Fibroblast of skin of back (primary cell): ENCODE measurements at places on chromosomes 12 and 14.

DNA sequence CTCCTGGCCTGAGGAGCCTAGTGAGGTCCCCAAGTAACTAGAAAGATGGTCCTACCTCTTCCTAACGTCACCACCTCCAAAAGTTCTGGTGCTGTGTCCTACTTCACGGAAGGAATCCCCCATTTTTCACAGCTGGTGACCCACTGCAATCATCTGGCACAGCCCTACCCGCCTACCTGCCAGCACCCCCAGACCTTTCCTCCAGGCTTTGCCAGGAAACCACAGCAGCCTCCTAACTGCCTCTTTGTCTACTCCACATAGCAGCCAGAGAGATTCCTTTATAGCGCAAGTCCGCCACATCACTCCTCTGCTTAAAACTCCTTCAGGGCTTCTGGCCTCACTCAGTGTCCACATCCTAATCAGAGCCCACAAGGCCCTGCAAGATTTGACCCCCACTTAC lies 13.4 kb upstream of the FLVCR2 start:
- no peak for DNase-seq

DNA sequence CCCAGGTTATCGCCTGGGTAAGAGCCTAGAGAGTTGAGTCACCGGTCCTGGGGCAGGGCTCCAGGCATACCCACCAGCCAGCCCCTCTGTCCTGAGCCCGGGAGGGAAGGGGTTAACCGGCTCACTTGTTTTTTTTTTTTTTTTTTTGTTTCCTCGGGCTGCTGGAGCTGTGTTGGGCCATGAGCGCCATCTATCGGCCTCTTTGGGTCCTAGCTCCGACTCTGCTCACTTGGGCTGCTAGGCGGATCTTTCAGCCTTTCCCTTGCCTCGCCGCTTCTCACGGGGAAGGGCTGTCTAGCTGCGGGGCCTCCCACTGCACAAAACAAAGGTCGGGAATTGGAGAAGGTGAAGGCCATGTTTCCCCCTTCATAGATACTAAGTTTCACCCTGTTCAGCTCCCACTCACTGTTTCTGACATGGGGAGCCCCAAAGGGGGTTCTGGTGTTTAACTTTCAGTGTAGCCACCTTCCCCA lies 2.8 kb upstream of the SMUG1 start:
- peak; percentile 79 for DNase-seq

- DNase-seq = no peak
These were observed 341.2 kb upstream of the NAV3 start for GRCh38 chr12:77489331-77489970.

DNA sequence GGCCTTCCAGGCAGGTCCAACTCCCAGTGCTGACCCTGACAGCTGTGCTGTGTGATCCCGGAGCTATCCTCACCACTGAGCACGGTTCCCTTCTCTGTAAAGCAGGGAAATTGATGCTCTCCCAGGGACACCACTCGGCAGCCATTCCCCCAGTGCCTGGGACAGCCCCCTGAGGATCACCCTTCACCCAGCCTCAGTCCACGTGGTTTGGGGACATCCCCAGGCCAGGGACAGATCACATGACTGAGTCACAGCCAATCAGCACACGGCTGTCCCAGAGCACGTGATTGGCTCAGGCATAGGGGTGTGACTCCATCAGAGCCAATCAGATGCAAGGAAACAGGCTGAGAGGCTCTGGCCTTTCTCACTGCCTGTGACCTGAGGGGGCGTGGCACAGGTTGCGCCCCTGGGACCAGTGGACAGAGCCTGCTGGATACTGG lies 68.8 kb upstream of the SFSWAP start:
- DNase-seq = no peak

- DNase-seq = no peak
These were observed 3.8 kb downstream of the FAM181A start for GRCh38 chr14:93930989-93931307.

DNA sequence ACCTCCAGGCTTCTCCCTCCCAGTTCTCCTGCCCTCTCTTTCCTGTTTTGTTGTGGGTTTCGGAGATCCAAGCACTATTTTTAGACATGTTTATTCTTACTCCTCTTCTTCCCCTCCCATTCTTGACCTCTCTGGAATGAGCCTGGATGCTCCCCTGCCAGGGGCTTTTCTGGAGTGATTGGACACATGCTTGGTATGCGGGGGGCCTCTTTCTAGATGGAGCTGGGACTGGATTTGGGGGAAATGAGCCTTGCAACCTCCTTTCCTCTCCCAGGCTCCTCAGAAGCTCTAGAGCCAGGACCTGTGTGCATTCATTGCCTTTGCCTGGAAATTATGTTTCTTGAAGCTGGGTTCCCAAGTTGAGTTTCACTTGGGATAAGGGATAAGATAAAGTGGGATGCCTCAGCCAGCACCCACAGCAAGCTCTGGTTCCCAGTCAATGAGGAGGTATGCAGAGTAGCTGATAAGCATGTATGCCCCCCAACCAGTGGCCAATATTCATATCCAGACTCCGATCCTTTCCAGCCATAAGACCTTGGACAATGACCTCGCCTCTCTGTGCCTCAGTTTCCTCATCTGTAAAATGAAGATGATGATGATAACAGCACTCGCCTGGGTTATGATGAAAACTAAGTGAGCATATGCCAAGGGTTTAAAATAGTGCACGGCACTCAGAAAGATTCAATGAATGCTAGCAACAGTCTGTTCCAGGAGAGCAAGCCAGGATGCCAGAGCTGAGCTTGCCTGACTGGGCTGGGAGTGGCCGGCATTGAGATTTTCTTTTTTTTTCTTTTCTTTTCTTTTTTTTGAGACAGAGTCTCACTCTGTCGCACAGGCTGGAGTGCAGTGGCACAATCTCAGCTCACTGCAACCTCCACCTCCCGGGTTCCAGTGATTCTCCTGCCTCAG lies 97.8 kb downstream of the SCARB1 start:
- DNase-seq = peak; percentile 31

GRCh38 chr12:45348311-45348710 lies 132.4 kb downstream of the ANO6 start:
- no peak for DNase-seq

DNA sequence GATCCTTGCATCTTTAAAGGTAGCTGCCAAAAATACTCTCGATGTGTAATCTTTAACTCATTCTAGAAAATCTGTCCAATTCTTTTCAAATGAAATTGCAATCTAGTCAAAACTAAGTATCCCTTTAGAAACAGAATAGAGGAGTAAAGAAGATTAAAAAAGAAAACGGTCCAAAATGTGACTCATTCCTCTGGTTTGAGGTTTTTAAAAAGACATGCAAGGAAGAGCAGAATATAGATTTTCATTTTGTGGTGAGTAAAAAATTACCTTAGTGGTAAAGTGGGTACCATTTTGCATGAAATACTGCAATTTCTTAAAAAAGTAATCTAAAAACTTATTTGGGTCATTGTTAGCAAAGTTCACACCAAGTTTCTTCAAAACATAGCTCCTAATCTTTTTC lies 108.4 kb downstream of the BRMS1L start:
- no peak for DNase-seq

GRCh38 chr12:6843118-6843902 lies 2.6 kb downstream of the GNB3 start:
- DNase-seq = no peak

DNA sequence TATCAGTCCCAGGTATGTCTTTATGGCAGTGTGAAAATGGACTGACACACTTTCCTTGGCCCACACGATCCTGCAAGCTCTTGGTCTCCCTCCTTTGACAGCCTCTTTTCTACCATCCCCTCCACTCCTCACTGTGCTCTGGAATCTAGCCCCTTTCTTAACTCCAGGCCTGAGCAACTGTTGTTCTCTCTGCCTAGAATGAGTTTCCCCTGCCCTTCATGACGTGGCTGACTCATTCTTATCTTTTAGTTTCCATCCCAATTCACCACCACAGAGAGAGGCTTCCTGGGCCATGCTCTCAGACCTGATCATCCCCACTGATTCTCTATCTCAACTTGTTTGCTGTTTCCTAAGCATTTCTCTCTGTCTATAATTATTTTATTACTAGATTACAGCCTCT lies 157.4 kb upstream of the HMGA2 start:
- peak; percentile 61 for DNase-seq
